Thymus (tissue), 14 donors: ENCODE measurements at places on chromosomes 5 and 9. TPM values are rescaled to one million over a fixed set of nuclear protein-coding genes. Genes with fewer than 3 reads are reported as not detected.
A peak's percentile ranks its signal among the peaks of the same experiment; 100 is the strongest.

DNA sequence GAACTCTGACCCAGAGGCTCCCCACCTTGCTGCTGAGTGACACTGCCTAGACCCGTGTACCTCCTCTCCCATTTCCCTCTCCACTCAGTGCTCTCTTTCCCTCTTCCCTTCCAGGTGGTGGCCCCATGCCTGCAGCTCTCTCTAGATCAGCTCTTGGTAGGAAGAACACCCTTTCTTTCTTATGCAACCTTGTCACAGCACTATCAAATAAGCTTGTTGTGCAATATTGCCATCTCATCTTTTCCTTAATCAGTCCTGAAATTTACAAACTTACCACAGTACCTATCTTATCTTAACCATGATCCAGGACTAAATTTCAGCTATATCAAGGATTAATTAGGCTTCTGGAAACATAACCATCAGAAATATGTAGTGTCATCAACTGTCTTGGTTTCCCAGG is 88.6 kb downstream of the ZFAND5 start:
- H3K27me3 ChIP-seq: no peaks in the 10 kb centered on the region
- no peak overlapping the region for H3K27ac ChIP-seq
- H3K36me3 ChIP-seq: no peaks in the 10 kb centered on the region
- H3K4me1 ChIP-seq: no peaks in the 10 kb centered on the region

GRCh38 chr9:278651-279050 is 64.0 kb downstream of the DOCK8 start:
- peaks cover 47% of the 10 kb centered on the region for H3K4me1 ChIP-seq
- no peak for DNase-seq
- no peak overlapping the region for H3K27ac ChIP-seq
- H3K36me3 ChIP-seq: peaks cover 67% of the 10 kb centered on the region
- H3K27me3 ChIP-seq: no peaks in the 10 kb centered on the region
- no peak overlapping the region for H3K4me3 ChIP-seq

GRCh38 chr9:81607593-81608288 is 81.6 kb downstream of the TLE1 start:
- H3K36me3 ChIP-seq: no peaks in the 10 kb centered on the region
- no peak overlapping the region for H3K27ac ChIP-seq
- DNase-seq: no peak
- H3K4me1 ChIP-seq: peaks cover 8% of the 10 kb centered on the region
- H3K4me3 ChIP-seq: no peak overlapping the region
- H3K27me3 ChIP-seq: no peaks in the 10 kb centered on the region

GRCh38 chr5:134578578-134579283 is 53.3 kb downstream of the JADE2 start:
- H3K4me3 ChIP-seq: no peak overlapping the region
- peaks cover 46% of the 10 kb centered on the region for H3K36me3 ChIP-seq
- no peaks in the 10 kb centered on the region for H3K4me1 ChIP-seq
- H3K27me3 ChIP-seq: no peaks in the 10 kb centered on the region
- DNase-seq: no peak

GRCh38 chr5:105581988-105582690 is 2019.5 kb upstream of the NUDT12 start:
- H3K27ac ChIP-seq: no peak overlapping the region
- no peak overlapping the region for H3K4me3 ChIP-seq
- no peaks in the 10 kb centered on the region for H3K27me3 ChIP-seq
- no peak for DNase-seq
- no peaks in the 10 kb centered on the region for H3K4me1 ChIP-seq

- H3K4me3 ChIP-seq: no peak overlapping the region
- DNase-seq: no peak
- H3K36me3 ChIP-seq: no peaks in the 10 kb centered on the region
Observed at GRCh38 chr5:124581738-124582560, 164.5 kb downstream of the ZNF608 start.

GRCh38 chr5:132221781-132222648 is 5.6 kb downstream of the P4HA2 start:
- no peaks in the 10 kb centered on the region for H3K4me1 ChIP-seq
- H3K27ac ChIP-seq: no peak overlapping the region
- peaks cover 5% of the 10 kb centered on the region for H3K27me3 ChIP-seq
- no peaks in the 10 kb centered on the region for H3K36me3 ChIP-seq
- DNase-seq: no peak
- H3K4me3 ChIP-seq: no peak overlapping the region

DNA sequence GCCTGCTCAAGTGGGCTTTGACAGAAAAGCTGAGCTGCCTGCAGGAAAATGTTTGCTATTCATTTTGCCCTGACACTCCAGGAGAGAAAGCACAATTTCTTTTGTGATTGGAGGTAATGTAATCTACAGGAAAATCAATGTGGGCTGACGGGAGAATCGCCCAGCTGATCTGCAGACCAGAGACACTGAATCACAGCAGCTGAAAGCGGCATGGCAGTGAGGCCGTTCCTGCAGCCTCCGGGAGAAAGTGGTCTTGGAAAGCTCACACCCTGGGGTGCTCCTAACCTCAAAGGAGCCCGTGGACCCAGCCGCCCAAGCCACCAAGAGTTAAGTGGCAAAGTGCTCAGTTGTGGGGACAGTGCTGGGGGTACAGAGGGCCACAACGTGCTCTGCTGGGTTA is 593.6 kb downstream of the BNC2 start:
- DNase-seq: no peak
- no peaks in the 10 kb centered on the region for H3K27me3 ChIP-seq
- no peaks in the 10 kb centered on the region for H3K36me3 ChIP-seq
- H3K4me3 ChIP-seq: no peak overlapping the region
- no peak overlapping the region for H3K27ac ChIP-seq

- no peak overlapping the region for H3K4me3 ChIP-seq
- no peaks in the 10 kb centered on the region for H3K27me3 ChIP-seq
- H3K27ac ChIP-seq: no peak overlapping the region
- no peaks in the 10 kb centered on the region for H3K36me3 ChIP-seq
- no peaks in the 10 kb centered on the region for H3K4me1 ChIP-seq
Observed at GRCh38 chr9:8572209-8572608, 772.6 kb upstream of the DMAC1 start.

- H3K4me1 ChIP-seq: no peaks in the 10 kb centered on the region
- H3K4me3 ChIP-seq: no peak overlapping the region
- no peak overlapping the region for H3K27ac ChIP-seq
- DNase-seq: no peak
- no peaks in the 10 kb centered on the region for H3K36me3 ChIP-seq
- no peaks in the 10 kb centered on the region for H3K27me3 ChIP-seq
Observed at GRCh38 chr5:41335596-41336181, 122.4 kb upstream of the C6 start.

- no peaks in the 10 kb centered on the region for H3K4me1 ChIP-seq
- no peaks in the 10 kb centered on the region for H3K36me3 ChIP-seq
- no peak overlapping the region for H3K27ac ChIP-seq
- H3K27me3 ChIP-seq: no peaks in the 10 kb centered on the region
Observed at GRCh38 chr9:1236061-1236460, 185.9 kb downstream of the DMRT2 start.

DNA sequence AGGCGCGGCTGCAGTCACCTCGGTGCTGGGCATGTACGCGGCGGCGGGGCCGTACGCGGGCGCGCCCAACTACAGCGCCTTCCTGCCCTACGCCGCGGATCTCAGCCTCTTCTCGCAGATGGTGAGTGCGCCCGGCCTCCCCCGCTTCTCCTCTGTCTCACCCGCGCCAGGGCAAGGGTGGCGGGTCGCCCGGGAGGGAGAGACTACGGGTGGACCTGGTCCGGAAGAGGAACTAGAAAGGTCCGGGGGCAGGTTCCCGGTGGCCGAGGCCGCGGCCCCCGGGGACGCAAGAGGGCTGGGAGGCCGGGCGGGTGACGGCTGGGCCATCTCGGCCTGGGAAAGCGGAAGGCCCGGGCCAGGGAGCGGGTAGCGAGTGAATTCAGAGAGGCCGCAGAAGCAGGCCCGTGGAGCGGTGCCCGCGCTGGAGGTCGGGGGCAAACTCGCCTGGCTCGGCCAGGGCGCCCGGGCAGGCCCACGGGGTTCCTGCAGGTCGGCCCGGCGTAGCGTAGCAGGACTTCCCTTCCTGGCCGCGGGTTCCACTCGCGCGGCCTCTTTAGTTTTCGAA is 711 bp downstream of the IRX1 start:
- H3K4me3 ChIP-seq: peak overlapping the region; percentile 27
- H3K4me1 ChIP-seq: peaks cover 37% of the 10 kb centered on the region
- DNase-seq: no peak

- H3K36me3 ChIP-seq: peaks cover 6% of the 10 kb centered on the region
- DNase-seq: no peak
- H3K4me1 ChIP-seq: peaks cover 2% of the 10 kb centered on the region
- H3K27me3 ChIP-seq: no peaks in the 10 kb centered on the region
- H3K4me3 ChIP-seq: no peak overlapping the region
- H3K27ac ChIP-seq: no peak overlapping the region
Observed at GRCh38 chr9:114472765-114473446, 32.4 kb downstream of the WHRN start.

- H3K4me3 ChIP-seq: no peak overlapping the region
- H3K4me1 ChIP-seq: peaks cover 6% of the 10 kb centered on the region
- H3K27ac ChIP-seq: no peak overlapping the region
- H3K36me3 ChIP-seq: no peaks in the 10 kb centered on the region
- DNase-seq: peak; percentile 67
- H3K27me3 ChIP-seq: no peaks in the 10 kb centered on the region
Observed at GRCh38 chr9:75866273-75866871, 24.1 kb upstream of the PCSK5 start.

DNA sequence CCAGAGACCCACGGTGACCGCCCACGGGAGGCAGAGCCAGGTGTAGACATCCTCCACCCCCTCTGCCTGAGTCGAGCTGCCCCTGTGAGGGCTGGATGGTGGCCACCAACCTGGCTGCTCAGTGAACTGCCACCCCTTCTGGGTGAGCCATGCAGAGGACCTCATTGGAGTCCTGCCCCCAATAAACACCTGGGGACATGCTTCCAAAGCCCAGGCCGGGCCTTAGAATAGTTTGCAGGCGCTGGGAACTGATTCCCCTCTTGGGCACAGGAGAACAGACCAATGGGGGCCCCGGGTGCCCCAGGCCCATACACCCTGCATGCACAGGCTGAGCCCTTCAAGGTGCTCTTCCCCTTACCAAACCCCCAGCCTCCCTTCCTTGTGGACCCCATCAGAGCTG is 38.1 kb upstream of the GFPT2 start:
- H3K4me1 ChIP-seq: no peaks in the 10 kb centered on the region
- no peak overlapping the region for H3K27ac ChIP-seq
- no peak overlapping the region for H3K4me3 ChIP-seq
- H3K36me3 ChIP-seq: no peaks in the 10 kb centered on the region
- no peaks in the 10 kb centered on the region for H3K27me3 ChIP-seq

DNA sequence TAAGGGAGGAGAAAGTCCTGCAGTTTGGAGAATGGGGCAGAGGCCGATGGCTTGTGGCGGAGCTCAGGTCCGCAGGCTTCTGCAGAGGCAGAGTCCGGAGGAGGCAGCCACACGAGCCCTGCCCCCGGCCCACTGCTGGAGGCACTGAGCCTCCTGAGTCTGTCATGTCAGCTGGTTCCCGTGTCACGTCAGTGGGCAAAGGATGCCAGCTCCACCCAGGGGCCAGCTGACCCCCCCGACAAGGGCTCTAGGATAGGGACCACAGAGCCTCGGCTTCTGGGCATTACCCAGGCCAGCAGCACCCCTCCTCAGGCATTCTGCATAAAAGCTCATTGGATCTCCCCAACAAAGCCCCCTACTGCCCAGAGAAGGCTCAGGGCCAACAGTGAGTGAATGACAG is 8.5 kb downstream of the SH3PXD2B start:
- peaks cover 8% of the 10 kb centered on the region for H3K4me1 ChIP-seq
- no peak overlapping the region for H3K4me3 ChIP-seq
- no peak for DNase-seq
- no peaks in the 10 kb centered on the region for H3K36me3 ChIP-seq
- H3K27me3 ChIP-seq: no peaks in the 10 kb centered on the region
- no peak overlapping the region for H3K27ac ChIP-seq

- DNase-seq: no peak
- H3K4me3 ChIP-seq: no peak overlapping the region
- no peak overlapping the region for H3K27ac ChIP-seq
- no peaks in the 10 kb centered on the region for H3K36me3 ChIP-seq
- H3K4me1 ChIP-seq: no peaks in the 10 kb centered on the region
- no peaks in the 10 kb centered on the region for H3K27me3 ChIP-seq
Observed at GRCh38 chr5:132177691-132178149, 49.9 kb downstream of the P4HA2 start.

GRCh38 chr5:95068289-95068910 is 216.5 kb downstream of the MCTP1 start:
- no peak for DNase-seq
- H3K4me3 ChIP-seq: no peak overlapping the region
- H3K36me3 ChIP-seq: no peaks in the 10 kb centered on the region
- no peak overlapping the region for H3K27ac ChIP-seq
- H3K27me3 ChIP-seq: no peaks in the 10 kb centered on the region

DNA sequence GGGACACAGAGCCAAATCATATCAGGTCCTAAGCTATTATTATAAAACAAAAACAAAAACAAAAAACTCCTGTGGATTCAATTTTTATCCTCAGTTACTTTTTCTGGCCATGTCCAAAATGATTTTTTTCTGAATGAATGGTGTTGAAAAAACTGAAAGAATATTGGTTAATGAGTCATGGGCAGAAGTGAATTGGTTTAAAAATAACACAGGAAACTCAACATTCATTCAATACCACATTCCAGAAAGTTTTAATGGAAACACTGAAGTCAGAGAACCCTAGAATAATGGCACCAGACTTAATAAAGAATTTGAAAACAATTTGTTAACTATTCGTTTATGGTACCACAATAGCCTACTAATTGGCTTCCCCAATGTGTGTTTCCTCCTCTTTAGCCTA is 102.4 kb upstream of the CDH9 start:
- no peaks in the 10 kb centered on the region for H3K4me1 ChIP-seq
- no peaks in the 10 kb centered on the region for H3K27me3 ChIP-seq
- H3K27ac ChIP-seq: no peak overlapping the region

DNA sequence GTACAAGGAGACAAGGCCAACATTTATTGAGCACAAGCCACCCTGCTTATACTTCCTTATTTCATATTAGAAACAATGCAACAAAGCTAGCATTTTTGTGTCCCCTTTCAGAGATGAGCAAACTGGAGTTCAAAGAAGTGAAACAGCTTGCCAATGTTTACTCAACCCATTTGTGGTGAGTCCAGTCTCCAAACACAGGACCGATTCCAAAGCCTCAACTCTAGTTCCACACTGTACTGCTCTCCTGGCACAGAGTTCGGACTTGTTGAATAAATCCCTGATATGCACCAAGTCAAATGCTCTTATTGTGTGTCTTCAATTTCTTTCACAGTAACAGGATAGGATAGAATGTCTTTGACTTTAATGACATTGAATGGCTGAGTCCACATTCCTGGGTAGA is 604.8 kb upstream of the BRINP1 start:
- DNase-seq: no peak
- no peaks in the 10 kb centered on the region for H3K27me3 ChIP-seq
- H3K4me1 ChIP-seq: no peaks in the 10 kb centered on the region
- H3K27ac ChIP-seq: no peak overlapping the region
- no peak overlapping the region for H3K4me3 ChIP-seq

Gene PCDHB14
- 0.38 TPM for total RNA-seq

Gene UCK1
- 24.9 TPM for total RNA-seq

Gene PAEP
- total RNA-seq: 0.38 TPM

Gene TAF11L5
- not detected for total RNA-seq

Gene ERMP1
- 16.6 TPM for total RNA-seq

Gene CXCL14
- total RNA-seq: 12.6 TPM

Gene PALM2AKAP2
- total RNA-seq: 0.76 TPM

Gene PCDHGA3
- 0.19 TPM for total RNA-seq

Gene PRELID2
- 6.6 TPM for total RNA-seq

Gene IFNA2
- not detected for total RNA-seq

Gene WNT8A
- 0.05 TPM for total RNA-seq

Gene NRARP
- 3.1 TPM for total RNA-seq

Gene DIMT1
- total RNA-seq: 17.1 TPM

Gene QRFP
- 0.05 TPM for total RNA-seq
